Neural progenitor cell (in vitro differentiated cells): ENCODE measurements at places on chromosomes 5 and 9. TPM values are rescaled to one million over a fixed set of nuclear protein-coding genes. Genes with fewer than 3 reads are reported as not detected.

- H3K36me3 ChIP-seq = no peaks in the 10 kb centered on the region
- H3K4me3 ChIP-seq = no peak overlapping the region
- no peak for DNase-seq
- H3K4me1 ChIP-seq = peaks cover 11% of the 10 kb centered on the region
- H3K27me3 ChIP-seq = no peaks in the 10 kb centered on the region
Observed at GRCh38 chr5:33769968-33770367, 121.8 kb downstream of the ADAMTS12 start.

Gene ECM2
- not detected in 2 replicates for total RNA-seq

DNA sequence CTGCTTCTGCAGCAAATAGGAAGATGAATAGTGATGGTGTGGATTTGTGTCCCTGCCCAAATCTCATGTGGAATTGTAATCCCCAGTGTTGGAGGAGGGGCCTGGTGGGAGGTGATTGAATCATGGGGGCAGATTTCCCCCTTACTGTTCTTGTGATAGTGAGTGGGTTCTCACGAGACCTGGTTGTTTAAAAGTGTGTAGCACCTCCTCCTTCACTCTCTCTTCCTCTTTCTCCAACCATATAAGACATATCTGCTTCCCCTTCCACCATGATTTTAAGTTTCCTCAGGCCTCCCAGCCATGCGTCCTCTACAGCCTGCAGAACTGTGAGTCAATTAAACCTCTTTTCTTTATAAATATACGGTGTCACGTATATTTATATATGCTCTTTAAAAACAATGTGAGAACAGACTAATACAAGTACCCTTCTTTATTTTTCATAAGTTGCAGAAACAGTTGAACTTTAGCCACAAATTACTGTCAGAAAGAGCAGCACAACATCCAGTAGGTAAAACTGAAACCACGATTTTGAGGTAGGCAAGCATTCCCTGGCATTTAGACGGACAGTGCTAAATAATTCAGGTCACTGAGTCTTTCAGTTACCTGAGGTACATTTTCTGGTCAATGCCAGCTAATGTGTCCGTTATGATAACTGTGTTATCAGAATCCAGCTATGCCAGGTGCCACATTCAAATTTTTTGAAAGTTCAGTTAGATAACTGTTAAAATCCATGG, 79.3 kb upstream of the SPEF2 start:
- no peak overlapping the region for H3K4me3 ChIP-seq
- H3K27me3 ChIP-seq = no peaks in the 10 kb centered on the region
- no peak overlapping the region for H3K27ac ChIP-seq
- no peaks in the 10 kb centered on the region for H3K4me1 ChIP-seq

Gene ALDH7A1
- total RNA-seq = 112 and 128 TPM in 2 replicates

GRCh38 chr9:130478152-130478551, 33.4 kb downstream of the ASS1 start:
- no peak for DNase-seq
- H3K4me3 ChIP-seq = no peak overlapping the region
- no peaks in the 10 kb centered on the region for H3K36me3 ChIP-seq
- H3K27me3 ChIP-seq = no peaks in the 10 kb centered on the region

- no peak overlapping the region for H3K27ac ChIP-seq
- DNase-seq = no peak
- H3K27me3 ChIP-seq = no peaks in the 10 kb centered on the region
- no peaks in the 10 kb centered on the region for H3K4me1 ChIP-seq
Observed at GRCh38 chr5:178085316-178085715, 28.0 kb upstream of the N4BP3 start.

DNA sequence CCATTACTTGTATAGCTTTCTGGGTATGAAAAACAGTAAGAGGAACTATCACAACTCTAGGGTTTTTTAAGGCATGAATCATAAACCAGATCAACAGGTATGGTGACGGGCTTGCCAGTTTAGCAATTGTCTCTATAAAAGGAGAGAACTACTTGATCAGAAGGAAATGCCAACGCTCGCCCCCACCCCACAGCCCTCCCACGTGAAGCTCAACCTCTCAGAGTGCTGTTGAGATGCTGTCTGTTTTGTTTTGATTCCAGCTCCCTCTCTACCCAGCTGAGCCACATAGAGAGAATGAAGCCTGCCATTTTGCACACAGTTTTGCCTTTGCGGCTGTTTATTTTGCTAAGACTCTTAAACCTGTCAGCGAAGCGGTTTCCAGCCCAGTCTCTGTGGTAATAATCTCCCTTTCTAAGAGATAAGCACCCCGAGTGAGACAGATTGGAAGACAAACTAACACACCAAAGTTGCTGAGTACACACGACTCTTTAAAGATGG, 257.9 kb upstream of the ANKRD55 start:
- H3K4me1 ChIP-seq = no peaks in the 10 kb centered on the region
- H3K27ac ChIP-seq = no peak overlapping the region
- no peaks in the 10 kb centered on the region for H3K36me3 ChIP-seq

Gene ADRB2
- 0.32 and 0.40 TPM in 2 replicates for total RNA-seq

Gene IL4
- total RNA-seq = not detected in 2 replicates

DNA sequence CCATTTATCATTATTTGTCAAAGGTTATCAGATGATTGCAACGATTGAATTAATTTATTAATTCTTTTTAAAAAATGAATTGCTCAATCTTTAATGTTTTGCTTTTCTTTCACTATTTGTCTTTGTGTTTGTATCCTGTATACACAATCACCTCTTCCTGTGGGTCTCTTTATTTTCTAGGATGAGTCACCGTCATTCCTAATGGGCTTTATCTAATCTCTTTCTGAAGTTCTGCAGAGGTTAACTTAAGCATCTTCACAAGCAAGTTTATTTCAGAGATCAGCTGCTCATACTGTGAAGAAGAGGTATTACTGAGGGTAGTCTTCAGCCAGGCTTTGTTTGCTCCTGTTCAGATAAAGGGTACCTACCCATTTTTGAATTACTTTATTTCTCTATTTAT, 323.9 kb downstream of the NNT start:
- H3K4me3 ChIP-seq = no peak overlapping the region
- no peak overlapping the region for H3K27ac ChIP-seq
- H3K4me1 ChIP-seq = peaks cover 10% of the 10 kb centered on the region
- peak; percentile 3 for DNase-seq
- H3K27me3 ChIP-seq = no peaks in the 10 kb centered on the region

DNA sequence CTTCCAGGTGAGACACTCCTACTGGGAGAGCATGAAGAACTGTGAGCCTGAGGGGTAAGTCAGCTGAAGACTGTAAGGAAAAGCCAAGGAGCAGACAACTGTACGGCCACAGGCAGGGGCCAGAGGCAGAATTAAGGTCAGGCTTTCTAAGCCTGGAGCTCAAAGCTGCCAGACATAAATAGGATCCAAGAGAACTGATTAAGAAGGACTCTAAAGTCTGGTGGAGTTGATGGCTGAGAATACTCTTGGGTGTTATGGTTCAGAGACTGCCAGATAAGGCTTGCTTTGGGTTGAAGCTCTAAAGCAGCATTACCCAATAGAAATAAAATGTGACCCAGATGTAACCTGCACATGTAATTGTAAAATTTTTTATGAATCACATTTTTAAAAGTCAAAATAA, 12.2 kb downstream of the PDE8B start:
- H3K27me3 ChIP-seq = peaks cover 27% of the 10 kb centered on the region
- no peak overlapping the region for H3K27ac ChIP-seq
- H3K36me3 ChIP-seq = no peaks in the 10 kb centered on the region
- DNase-seq = no peak
- H3K4me1 ChIP-seq = no peaks in the 10 kb centered on the region
- no peak overlapping the region for H3K4me3 ChIP-seq

GRCh38 chr5:91255396-91256141, 127.5 kb downstream of the ARRDC3 start:
- H3K36me3 ChIP-seq = no peaks in the 10 kb centered on the region
- no peak overlapping the region for H3K4me3 ChIP-seq
- no peak overlapping the region for H3K27ac ChIP-seq
- no peaks in the 10 kb centered on the region for H3K4me1 ChIP-seq
- no peak for DNase-seq

Gene PTGS1
- 1.8 and 2.2 TPM in 2 replicates for total RNA-seq

GRCh38 chr9:18666986-18667772, 193.2 kb downstream of the ADAMTSL1 start:
- H3K36me3 ChIP-seq = no peaks in the 10 kb centered on the region
- H3K4me1 ChIP-seq = no peaks in the 10 kb centered on the region
- H3K4me3 ChIP-seq = no peak overlapping the region
- H3K27me3 ChIP-seq = no peaks in the 10 kb centered on the region
- no peak for DNase-seq
- no peak overlapping the region for H3K27ac ChIP-seq

DNA sequence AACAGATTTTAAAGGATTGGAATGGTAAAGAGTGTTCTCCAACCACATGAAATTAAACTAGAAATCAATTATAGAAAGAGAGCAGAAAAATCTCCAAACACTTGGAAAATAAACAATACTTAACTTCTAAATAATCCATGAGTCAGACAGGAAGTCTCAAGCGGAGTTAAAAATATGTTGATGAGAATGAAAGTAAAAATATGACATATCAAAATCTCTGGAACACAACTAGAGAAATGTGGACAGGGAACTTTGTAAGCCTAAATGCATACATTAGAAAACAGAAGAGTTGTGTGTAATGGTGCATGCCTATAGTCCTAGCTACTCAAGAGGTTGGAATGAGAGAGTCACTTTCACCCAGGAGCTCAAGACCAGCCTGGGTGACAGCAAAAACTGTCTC, 47.9 kb upstream of the ZNF618 start:
- no peak overlapping the region for H3K27ac ChIP-seq
- H3K27me3 ChIP-seq = no peaks in the 10 kb centered on the region
- no peaks in the 10 kb centered on the region for H3K4me1 ChIP-seq

GRCh38 chr9:89731262-89732182, 126.7 kb downstream of the GADD45G start:
- H3K36me3 ChIP-seq = no peaks in the 10 kb centered on the region
- H3K27me3 ChIP-seq = no peaks in the 10 kb centered on the region
- no peak overlapping the region for H3K27ac ChIP-seq
- no peak overlapping the region for H3K4me3 ChIP-seq
- no peaks in the 10 kb centered on the region for H3K4me1 ChIP-seq

Gene CCDC69
- total RNA-seq = 0.03 and 0.07 TPM in 2 replicates

- no peak for DNase-seq
- no peaks in the 10 kb centered on the region for H3K27me3 ChIP-seq
- H3K27ac ChIP-seq = no peak overlapping the region
- no peaks in the 10 kb centered on the region for H3K36me3 ChIP-seq
- H3K4me3 ChIP-seq = no peak overlapping the region
Observed at GRCh38 chr9:84996029-84996428, 326.5 kb downstream of the NTRK2 start.

GRCh38 chr9:121331549-121331948, 38.5 kb downstream of the STOM start:
- no peaks in the 10 kb centered on the region for H3K36me3 ChIP-seq
- H3K4me1 ChIP-seq = no peaks in the 10 kb centered on the region
- H3K4me3 ChIP-seq = no peak overlapping the region
- no peaks in the 10 kb centered on the region for H3K27me3 ChIP-seq

DNA sequence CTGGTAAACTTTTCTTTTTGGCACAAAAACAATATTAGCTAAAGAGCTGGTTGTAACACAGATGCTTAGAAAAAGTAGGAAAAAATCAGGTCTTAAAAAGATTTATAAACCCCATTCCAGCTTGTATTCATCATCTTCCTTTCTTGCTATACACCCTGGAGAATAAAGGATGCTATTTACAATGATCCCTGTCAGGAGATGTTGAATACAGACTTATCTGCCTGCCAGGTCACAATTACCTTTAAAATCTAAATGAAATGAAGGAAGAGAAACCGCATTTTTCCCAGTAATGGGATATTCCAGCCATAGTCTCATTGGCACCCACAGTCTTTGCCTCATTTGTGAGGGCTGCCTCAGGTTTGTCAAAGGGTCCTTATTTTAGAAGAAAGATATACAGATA, 394.1 kb upstream of the WWC1 start:
- H3K4me1 ChIP-seq = peaks cover 22% of the 10 kb centered on the region
- no peak for DNase-seq
- no peak overlapping the region for H3K4me3 ChIP-seq
- no peaks in the 10 kb centered on the region for H3K36me3 ChIP-seq
- H3K27ac ChIP-seq = no peak overlapping the region
- no peaks in the 10 kb centered on the region for H3K27me3 ChIP-seq

Gene SMIM33
- total RNA-seq = not detected in 2 replicates

GRCh38 chr5:97101189-97101910, 41.1 kb downstream of the LIX1 start:
- no peak overlapping the region for H3K4me3 ChIP-seq
- no peak for DNase-seq
- no peaks in the 10 kb centered on the region for H3K27me3 ChIP-seq
- peak overlapping the region; percentile 50 for H3K27ac ChIP-seq
- H3K4me1 ChIP-seq = peaks cover 32% of the 10 kb centered on the region

DNA sequence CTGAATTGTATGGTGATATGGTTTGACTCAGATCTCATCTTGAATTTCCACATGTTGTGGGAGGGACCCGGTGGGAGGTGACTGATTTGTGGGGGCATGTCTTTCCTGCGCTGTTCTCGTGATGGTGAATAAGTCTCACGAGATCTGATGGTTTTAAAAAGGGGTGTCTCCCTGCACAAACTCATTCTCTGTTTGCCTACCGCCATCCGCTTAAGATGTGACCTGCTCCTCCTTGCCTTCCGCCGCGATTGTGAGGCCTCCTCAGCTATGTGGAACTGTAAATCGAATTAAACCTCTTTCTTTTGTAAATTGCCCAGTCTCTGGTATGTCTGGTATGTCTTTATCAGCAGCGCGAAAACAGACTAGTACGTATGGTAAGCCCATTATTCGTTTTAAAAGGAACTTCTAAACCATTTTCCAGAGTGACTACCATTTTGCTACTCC, 48.7 kb downstream of the SLC36A1 start:
- H3K4me3 ChIP-seq = peak overlapping the region; percentile 15
- DNase-seq = peak; percentile 79
- H3K4me1 ChIP-seq = peaks cover 24% of the 10 kb centered on the region
- no peaks in the 10 kb centered on the region for H3K27me3 ChIP-seq

DNA sequence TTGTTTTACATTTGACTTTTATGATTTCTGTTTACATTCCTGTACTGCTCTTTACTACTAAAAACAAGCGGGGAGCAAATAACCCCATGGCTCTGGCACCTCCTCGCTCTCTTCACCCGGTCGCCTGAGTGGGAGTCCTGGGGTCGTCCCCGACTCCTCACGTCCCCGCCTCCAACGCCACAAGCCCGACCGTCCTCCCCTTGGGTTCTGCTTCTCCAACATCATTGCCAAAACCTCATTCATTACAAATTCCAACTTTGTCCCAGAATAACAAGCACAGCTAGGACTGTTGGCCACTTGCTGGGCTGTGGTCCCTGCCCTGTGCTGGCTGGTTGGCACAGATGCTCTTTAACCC, 35.1 kb downstream of the MRPL36 start:
- H3K27me3 ChIP-seq = no peaks in the 10 kb centered on the region
- H3K4me3 ChIP-seq = no peak overlapping the region
- no peaks in the 10 kb centered on the region for H3K36me3 ChIP-seq
- no peaks in the 10 kb centered on the region for H3K4me1 ChIP-seq

- no peaks in the 10 kb centered on the region for H3K27me3 ChIP-seq
- no peaks in the 10 kb centered on the region for H3K36me3 ChIP-seq
- H3K4me3 ChIP-seq = no peak overlapping the region
- no peak overlapping the region for H3K27ac ChIP-seq
- no peak for DNase-seq
- peaks cover 2% of the 10 kb centered on the region for H3K4me1 ChIP-seq
Observed at GRCh38 chr9:19689328-19690101, 99.3 kb downstream of the SLC24A2 start.
